ENCODE measurements at places on chromosomes 4 and X. TPM values are rescaled to one million over a fixed set of nuclear protein-coding genes. Genes with fewer than 3 reads are reported as not detected.

DNA sequence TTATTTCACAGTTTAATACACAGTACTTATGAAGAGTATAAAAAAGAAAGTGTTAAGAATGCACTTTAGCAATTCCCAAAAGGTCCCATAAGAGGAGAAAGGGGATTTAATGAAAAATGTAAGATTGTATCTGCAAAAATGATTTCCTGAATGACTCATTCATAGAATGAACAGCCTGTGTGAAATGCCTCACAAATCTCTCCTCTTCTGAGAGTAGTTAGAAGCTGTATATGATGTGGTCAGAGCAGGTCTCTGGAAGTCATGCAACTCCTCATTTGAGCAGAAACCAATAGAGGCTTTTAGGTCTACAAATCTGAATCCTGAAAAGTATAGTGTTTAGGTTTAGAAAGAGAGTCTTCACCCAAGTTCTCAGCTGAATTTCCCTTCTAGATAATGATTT is 381.3 kb upstream of the INTU start:
- no peak for DNase-seq

GRCh38 chrX:52979568-52979967 is 21.2 kb upstream of the FAM156A start:
- DNase-seq, result no peak

UGT2B17 gene
- not detected for total RNA-seq

- DNase-seq, result no peak
These were observed 106.8 kb upstream of the PNPLA4 start for GRCh38 chrX:8034058-8034457.

SPIN2A gene
- total RNA-seq, result not detected

GRCh38 chrX:19849464-19850080 is 37.8 kb downstream of the SH3KBP1 start:
- no peak for DNase-seq

DNA sequence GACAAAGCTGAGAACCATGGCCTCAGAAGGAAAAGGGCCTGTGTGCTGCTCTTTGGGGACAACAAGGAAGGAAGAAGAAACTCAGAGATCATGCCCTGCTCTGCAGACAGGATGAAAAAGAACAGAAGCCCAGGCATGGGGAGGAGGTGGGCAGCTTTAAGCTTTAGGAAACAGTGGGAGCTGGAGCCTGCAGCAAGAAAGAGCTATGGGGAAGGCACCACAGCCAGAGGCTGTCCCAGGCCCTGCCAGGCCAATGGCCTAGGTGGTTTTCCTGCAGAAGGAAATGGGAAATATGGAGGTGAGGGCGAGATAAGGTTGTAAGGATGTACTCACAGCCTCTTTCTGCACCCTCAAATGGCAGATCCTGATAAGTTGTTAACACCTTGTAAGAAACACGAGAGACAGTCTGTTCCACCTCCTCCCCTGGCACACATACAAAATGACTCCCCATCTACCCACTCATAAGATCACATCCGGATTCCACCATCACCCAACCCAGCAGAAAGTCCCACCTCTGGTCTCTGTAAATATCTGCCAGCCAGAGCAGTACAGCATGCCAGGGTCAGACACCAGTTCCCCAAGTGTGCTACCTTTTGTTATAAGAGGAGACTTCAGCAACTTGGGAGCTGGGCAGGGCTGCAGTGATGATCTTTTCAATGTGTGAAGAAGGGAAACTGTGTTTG is 105.2 kb downstream of the RTL5 start:
- DNase-seq, result no peak

DNA sequence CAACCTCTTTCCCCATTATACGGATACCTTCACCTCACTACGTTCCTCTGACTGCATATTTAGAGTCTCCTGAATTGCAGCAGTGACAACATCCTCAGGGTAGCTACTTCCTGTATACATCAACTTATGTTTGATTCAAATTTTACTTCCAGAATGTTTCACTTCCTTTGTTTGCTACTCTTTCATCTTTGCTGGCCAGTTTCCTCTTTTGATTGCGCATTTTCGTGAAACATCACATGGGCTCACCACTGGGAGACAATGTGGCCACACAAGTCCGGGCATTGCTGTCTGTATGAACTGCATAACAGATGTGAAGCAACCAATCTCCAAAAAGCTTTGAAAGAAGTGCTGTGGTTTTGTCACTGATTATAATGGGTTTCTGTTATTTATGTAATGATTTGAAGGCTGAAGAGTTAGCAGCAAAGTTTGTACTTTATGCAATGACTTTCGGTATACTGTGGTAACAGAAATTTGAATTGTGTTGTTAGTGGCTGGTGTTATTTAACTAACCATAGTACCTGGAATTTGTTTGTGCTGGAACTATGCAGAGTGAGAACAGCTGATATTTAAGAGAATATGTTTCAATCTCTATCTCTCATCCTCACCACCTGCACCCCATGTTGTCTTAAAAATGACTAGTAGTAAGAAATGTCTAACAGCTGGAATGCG is 7.4 kb downstream of the SNCA start:
- no peak for DNase-seq

ADRA2C gene
- total RNA-seq, result 11.7 TPM

CD38 gene
- not detected for total RNA-seq

GPC4 gene
- total RNA-seq, result 28.1 TPM

- no peak for DNase-seq
These were observed 1.0 kb upstream of the ANKRD17 start for GRCh38 chr4:73259571-73260090.

- no peak for DNase-seq
These were observed 167.5 kb upstream of the FRMPD4 start for GRCh38 chrX:11970578-11971359.

DNA sequence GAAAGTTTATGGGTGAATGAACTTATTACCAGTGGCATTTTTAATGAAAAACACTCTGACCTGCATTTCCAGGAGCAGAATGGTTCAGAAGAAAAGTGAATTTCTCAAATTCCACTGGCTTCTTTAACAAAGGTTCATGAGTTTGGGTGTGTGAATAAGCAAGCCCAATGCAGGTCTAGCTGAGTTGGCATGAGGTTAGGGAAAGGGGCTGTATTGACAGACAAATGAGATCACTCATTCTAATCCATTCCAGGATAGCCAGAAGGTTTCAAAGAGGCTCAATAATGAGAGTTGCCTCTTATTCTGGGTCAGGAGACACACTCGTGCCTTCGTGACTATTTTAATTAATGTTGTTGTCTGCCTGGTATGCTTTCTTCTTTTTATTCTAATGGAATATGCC is 43.7 kb upstream of the NPY2R start:
- DNase-seq, result no peak

DNA sequence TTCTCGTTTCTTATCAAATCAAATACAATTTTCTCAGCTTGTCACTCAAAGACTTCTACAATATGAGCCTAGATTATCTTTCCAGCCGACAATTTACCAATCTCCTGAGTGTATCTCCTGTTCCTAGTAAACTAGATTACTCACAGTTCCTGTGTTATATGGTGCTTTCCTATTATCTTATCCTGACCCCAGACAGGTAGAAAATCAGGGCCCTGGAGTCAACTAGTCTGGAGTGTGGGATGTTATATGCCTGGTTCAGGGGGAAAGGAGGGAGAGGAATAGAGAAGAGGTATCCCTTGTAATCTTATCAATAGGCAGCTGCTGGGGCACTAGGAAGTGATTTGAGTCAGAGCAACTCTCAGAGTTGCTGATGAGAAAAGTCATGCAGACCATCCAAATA is 127.1 kb downstream of the SLC7A11 start:
- DNase-seq, result no peak

GRCh38 chr4:169225058-169225751 is 45.6 kb downstream of the SH3RF1 start:
- no peak for DNase-seq

GRCh38 chrX:130110379-130111219 is at the start of gene ELF4:
ELF4 (minus strand) TSS chrX:130110497; CDS start chrX:130081330, 29,167 bp downstream.
- DNase-seq, result no peak

- DNase-seq, result no peak
These were observed 532.1 kb downstream of the GBA3 start for GRCh38 chr4:23224684-23225420.

DNA sequence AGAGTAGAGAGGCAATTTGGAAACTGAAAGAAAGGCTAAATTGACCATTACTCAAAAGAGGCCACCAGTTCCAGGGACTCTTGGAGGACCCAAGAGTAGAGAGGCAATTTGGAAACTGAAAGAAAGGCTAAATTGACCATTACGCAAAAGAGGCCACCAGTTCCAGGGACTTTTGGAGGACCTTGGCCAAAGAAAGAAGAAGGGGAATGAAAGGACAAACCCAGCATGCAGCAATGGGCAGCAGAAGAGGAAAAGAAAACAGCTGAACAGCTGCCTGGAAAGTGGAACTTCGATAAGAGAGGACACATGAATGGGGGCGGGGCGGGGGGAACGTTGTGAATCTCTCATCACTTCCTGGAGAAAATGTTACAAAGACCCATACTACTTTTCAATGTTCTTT is 80.8 kb downstream of the PALLD start:
- DNase-seq, result no peak

Measured in G401 (cell line).